ENCODE measurements at places on chromosomes 1 and 21. TPM values are rescaled to one million over a fixed set of nuclear protein-coding genes. Genes with fewer than 3 reads are reported as not detected.

TDRD5 gene
- total RNA-seq = 0.08 TPM

TENT5C gene
- total RNA-seq = 0.07 TPM

HLX gene
- total RNA-seq = 3.7 TPM

SMPDL3B gene
- total RNA-seq = 1.5 TPM

TMEM54 gene
- 39.4 TPM for total RNA-seq

CLCNKA gene
- not detected for total RNA-seq

COL16A1 gene
- 4.9 TPM for total RNA-seq

CFHR4 gene
- total RNA-seq = not detected

ADAR gene
- total RNA-seq = 74.3 TPM

EDARADD gene
- total RNA-seq = 3.5 TPM

PLA2G2F gene
- total RNA-seq = not detected

SYT2 gene
- total RNA-seq = 0.46 TPM

NAXE gene
- 165 TPM for total RNA-seq

ABCG1 gene
- total RNA-seq = 2.7 TPM

MORC3 gene
- 7.8 TPM for total RNA-seq

PRXL2B gene
- 21.9 TPM for total RNA-seq

CD247 gene
- 0.21 TPM for total RNA-seq

DMRTA2 gene
- 0.06 TPM for total RNA-seq

PADI1 gene
- 2.4 TPM for total RNA-seq

AGRN gene
- total RNA-seq = 108 TPM

ACTA1 gene
- total RNA-seq = 0.15 TPM

IBA57 gene
- total RNA-seq = 4.9 TPM

FAM167B gene
- 0.33 TPM for total RNA-seq

GLRX2 gene
- total RNA-seq = 47.8 TPM

TMEM200B gene
- total RNA-seq = 0.18 TPM

CD2 gene
- not detected for total RNA-seq

CPLANE2 gene
- total RNA-seq = 4.0 TPM

RGS2 gene
- 83.8 TPM for total RNA-seq
